ENCODE measurements at places on chromosomes 1 and 21.

DNA sequence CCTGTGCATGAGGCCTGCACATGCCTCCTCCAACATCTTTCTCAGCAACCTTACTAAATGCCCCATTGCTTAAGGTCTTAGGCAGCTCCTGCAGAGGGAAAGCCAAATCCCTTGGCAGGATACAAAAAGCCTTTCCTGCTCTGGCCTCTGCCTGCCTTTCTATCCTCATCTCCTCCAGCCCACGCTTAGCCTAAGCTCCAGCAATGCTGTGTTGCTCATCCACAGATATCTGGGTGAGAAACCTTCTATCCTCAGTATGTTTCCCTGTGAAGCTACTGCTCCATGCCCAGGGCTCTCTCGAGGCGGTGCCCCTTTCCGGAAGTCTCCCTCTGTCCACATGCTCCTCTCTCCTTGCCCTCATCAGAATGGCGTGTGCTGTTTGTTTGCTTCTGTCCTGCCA, 37.0 kb upstream of the CCSAP start:
- DNase-seq: no peak
- no peak overlapping the region for H3K4me3 ChIP-seq
- no peaks in the 10 kb centered on the region for H3K36me3 ChIP-seq
- H3K4me1 ChIP-seq: no peaks in the 10 kb centered on the region

GRCh38 chr1:38789498-38790169, 69.9 kb downstream of the RRAGC start:
- no peak for DNase-seq
- H3K27ac ChIP-seq: no peak overlapping the region
- no peaks in the 10 kb centered on the region for H3K27me3 ChIP-seq

DNA sequence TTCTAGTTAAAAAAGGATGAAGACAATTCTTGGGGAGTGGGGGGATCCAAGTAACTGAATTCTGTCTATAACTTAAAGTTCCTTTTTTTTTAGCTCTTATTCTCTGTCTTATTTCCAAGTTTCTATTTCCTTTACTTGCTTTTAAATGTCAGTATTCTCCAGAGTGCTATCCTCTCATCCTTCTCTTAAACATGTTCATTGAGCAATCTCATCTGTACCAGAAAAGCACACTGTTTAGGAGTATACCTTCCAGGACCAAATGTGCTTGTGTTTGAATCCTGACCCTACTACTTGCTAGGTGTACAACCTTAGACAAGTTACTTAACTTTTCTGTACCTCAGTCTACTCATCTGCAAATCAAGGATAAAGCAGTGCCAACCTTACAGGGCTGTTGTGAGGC, 50.1 kb downstream of the AKT3 start:
- no peak overlapping the region for H3K27ac ChIP-seq
- no peak overlapping the region for H3K4me3 ChIP-seq
- peaks cover 4% of the 10 kb centered on the region for H3K4me1 ChIP-seq
- H3K27me3 ChIP-seq: no peaks in the 10 kb centered on the region
- H3K36me3 ChIP-seq: no peaks in the 10 kb centered on the region
- no peak for DNase-seq

DNA sequence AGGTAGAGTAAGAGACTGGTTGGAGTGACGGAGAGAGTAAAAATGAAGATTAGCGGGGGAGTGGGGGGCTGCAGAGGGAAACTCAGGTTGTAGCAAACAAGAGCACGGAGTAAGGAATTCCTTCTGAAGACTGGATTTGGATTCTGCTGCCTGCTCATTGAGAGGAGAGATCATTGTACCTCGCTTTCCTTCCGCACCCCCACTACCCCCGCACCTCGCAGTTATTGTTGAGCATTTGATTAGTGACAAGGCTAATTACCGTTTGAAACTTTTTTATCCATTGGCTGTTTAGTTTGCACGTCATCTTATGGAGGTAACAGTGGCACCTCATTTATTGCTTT, 463 bp downstream of the PRPF3 start:
- DNase-seq: no peak
- no peaks in the 10 kb centered on the region for H3K27me3 ChIP-seq
- peaks cover 7% of the 10 kb centered on the region for H3K4me1 ChIP-seq

- no peak for DNase-seq
- H3K4me1 ChIP-seq: no peaks in the 10 kb centered on the region
- no peak overlapping the region for H3K27ac ChIP-seq
- no peak overlapping the region for H3K4me3 ChIP-seq
- no peaks in the 10 kb centered on the region for H3K36me3 ChIP-seq
These were observed 71.6 kb downstream of the IVNS1ABP start for GRCh38 chr1:185245466-185245865.

GRCh38 chr1:51296383-51297357, 33.7 kb downstream of the TTC39A start:
- peak overlapping the region; percentile 33 for H3K4me3 ChIP-seq
- peaks cover 7% of the 10 kb centered on the region for H3K4me1 ChIP-seq
- H3K36me3 ChIP-seq: no peaks in the 10 kb centered on the region
- peak; percentile 86 for DNase-seq
- H3K27ac ChIP-seq: peak overlapping the region; percentile 46
- H3K27me3 ChIP-seq: no peaks in the 10 kb centered on the region

- H3K4me3 ChIP-seq: no peak overlapping the region
- no peaks in the 10 kb centered on the region for H3K36me3 ChIP-seq
- peaks cover 6% of the 10 kb centered on the region for H3K4me1 ChIP-seq
- H3K27me3 ChIP-seq: no peaks in the 10 kb centered on the region
- H3K27ac ChIP-seq: no peak overlapping the region
These were observed 49.5 kb upstream of the TENT5C start for GRCh38 chr1:117556341-117556740.

GRCh38 chr1:107804134-107804533, 160.8 kb downstream of the VAV3 start:
- DNase-seq: no peak
- H3K27ac ChIP-seq: no peak overlapping the region
- no peak overlapping the region for H3K4me3 ChIP-seq
- no peaks in the 10 kb centered on the region for H3K36me3 ChIP-seq
- H3K4me1 ChIP-seq: no peaks in the 10 kb centered on the region

GRCh38 chr1:207884266-207885029, 26.5 kb downstream of the CD34 start:
- H3K27ac ChIP-seq: no peak overlapping the region
- no peaks in the 10 kb centered on the region for H3K27me3 ChIP-seq
- no peak for DNase-seq
- no peaks in the 10 kb centered on the region for H3K36me3 ChIP-seq

Measured in thyroid gland (tissue), 4 donors.